ENCODE measurements at places on chromosomes 3 and 15. TPM values are rescaled to one million over a fixed set of nuclear protein-coding genes. Genes with fewer than 3 reads are reported as not detected.

EIF2A gene
- 126 TPM for total RNA-seq

GRIP2 gene
- 0.34 TPM for total RNA-seq

HTR3D gene
- total RNA-seq = not detected

SMCO1 gene
- not detected for total RNA-seq

IL17RB gene
- 8.3 TPM for total RNA-seq

NEK10 gene
- total RNA-seq = 1.2 TPM

- DNase-seq = peak; percentile 12
These were observed 178.8 kb downstream of the NSMCE3 start for GRCh38 chr15:29090617-29091466.

DNA sequence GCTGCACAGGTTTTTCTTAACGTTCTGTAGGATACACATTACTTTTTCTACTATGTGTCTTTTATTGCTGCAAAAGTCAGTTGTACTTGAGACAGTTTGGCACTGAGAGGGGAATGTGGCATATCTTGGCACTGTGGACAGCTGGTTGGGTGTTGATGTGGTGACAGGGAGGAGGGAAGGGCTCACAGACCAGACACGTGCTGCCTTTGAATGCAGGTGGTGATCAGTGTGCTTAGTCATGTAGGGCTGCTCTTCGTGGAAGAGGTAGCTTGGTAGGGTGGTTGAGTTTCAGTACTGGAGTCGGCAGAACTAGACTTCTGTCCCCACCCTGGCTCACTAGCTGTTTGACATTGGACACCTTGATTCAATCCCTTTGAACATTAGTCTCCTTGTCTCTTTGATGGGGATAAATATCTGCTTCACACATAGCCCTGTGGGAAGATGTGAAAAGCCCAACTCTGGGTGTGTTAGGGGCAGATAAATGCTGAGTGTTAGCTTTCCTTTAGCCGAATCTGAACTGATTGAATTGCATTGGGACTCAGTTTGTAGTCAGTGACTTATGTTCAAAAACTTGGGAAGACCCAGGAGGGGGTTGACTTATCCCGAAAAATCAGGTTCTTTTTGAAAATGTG, 108.4 kb downstream of the PTPRG start:
- no peak for DNase-seq

- no peak for DNase-seq
These were observed 231.5 kb downstream of the THRB start for GRCh38 chr3:24263069-24263668.

DNA sequence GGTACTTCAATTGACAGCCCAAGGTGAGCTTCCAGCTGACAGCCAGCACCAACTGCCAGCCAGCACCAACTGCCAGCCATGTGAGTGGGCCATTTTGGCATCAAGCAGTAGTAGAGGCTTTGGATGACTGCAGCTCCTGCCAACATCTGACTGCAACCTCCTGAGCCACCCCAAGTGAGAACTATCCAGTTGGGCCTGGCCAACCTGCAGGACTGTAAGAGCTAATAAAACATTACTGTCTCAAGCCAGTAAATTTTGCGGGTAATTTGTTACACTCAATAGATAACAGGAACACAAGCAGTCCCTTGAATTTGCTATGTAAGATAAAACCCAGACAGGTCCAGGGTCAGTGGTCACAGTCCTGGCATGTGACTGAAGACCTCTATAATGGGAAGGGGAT, 29.7 kb downstream of the EPHB1 start:
- no peak for DNase-seq

DNA sequence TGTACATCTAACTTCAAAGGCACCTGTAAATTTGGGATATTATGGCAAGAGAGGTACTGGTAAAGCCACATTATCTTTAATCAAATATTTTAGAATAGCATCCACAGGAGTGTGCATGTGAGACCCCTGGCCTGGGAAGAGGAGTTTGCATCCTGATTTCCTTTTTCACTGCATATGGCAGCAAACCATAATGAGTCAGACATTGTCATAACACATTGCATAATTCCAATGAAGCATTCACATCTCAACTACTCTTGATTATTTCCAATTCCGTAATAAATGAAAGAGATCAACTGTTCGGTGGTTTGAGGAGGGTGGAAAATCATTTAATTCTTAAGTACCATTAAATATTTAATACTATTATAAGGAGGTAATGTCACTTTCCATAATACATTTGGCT, 215.0 kb downstream of the MECOM start:
- DNase-seq = no peak

GRCh38 chr15:79593119-79593869, 161.2 kb downstream of the MINAR1 start:
- no peak for DNase-seq

DNA sequence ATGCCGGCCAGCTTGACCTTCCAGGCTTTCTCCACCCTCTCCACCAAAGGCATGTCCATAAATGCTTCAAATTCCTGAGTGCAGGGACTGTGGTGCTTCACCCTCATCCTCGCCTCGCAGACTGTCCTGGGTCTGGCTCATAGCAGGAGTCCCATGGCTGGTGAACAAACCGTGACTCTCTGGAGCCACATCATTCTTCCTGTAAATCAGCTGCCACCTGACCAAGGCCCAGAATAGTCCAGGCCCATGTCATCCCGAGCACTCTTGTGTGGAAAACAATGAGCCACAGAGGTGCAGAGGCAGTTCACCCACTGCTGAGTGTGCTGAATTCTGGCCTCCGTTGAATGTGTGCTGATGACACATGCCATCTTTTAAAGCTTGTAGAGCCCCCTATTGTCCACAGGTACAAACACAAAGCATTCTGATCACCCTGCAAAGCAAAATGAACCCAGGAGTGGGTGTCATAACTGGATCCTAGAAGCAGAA, 68.6 kb downstream of the ABHD5 start:
- DNase-seq = no peak

DNA sequence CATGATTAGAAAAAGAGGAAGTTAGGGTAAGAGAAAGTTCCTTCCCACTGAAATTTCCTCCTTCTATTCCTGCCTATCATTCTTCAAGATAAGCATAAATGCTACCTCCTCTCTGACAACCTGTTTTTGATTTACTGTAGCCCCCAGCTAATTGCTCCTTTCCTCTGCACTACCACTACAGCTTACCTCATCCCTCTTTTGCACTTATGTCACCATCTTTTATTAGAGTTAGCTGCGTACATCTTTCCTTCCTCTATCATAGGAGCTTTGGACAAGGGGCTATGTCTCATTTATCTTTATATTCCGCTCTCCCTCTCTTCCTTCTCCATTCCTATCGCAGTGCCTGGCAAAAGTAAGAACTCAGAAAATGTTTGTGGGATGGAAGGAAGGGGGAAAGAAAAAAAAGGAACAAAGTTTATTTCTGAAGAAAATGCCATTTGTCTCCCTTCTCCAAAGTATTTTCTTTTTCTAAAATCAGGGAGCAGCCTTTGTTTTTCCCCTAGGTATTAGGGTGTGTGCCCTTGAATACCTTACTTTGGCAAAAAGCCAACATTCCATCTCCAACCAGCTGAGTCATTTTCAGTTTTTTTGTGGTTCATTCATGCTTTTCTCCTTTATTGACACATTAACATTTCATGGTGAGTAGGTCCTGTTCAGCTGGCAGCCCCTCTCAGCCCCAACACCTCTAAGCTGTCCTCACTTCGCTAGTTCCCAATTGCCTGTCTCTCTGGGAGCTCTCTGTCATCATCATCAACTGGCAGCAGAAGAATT, 87.6 kb upstream of the SOX2 start:
- peak; percentile 2 for DNase-seq

DNA sequence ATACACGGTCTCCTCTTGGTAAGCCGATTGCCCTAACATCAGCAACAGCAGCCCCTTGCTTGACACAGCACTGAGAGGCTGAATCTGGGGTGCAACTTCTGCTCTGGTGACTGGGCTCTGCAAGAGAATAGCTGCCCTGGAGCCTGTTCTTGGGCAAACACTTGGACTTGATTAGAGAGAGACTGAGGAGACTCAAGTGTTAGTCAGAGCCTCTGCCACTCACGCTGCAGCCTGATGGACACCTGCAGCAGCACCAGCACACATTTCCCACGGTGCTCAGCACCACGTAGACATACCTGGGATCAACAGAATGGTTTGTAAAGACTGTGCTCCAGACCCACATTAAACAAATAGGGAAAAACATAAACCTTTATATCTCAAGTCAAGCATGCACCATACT, 35.8 kb upstream of the UMPS start:
- no peak for DNase-seq

DNA sequence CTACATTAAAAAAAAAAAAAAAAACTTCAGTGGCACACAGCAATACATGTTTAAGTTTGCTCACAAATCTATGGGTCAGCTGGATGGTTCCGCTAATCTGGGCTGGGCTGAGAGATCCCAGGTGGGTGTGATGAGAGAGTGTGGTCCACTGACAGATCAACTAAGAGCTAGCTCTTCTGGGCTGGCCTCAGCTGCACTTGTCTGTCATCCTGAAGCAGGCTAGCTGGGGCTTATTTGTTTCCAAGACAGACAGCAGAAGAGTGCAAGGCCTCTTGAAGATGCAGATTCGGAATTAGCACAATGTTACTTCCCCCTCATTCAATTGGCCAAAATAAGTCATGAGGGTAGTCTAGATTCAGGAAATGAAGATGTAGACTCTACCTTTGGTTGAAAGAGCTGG, 56.5 kb downstream of the SIDT1 start:
- DNase-seq = no peak

DNA sequence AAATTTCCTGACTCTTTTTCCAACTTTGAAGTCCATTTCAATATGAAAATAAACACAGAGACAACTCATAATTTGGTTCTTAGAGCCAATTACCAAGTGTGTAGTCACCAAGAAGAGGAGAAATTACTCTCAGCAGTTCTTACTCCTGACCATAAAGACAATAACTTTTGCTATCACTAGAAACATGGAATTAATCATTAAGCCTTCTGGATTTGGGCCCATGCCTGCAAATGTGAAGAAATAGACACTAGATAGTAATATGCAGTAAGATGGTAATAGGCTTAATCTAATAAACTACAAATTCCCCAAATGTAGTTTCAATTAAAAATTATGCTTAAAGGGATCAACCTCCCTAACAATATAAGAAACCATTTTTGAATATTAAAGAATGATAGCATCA, 185.1 kb upstream of the AGTR1 start:
- DNase-seq = no peak

GRCh38 chr3:101854608-101855304, 5.4 kb downstream of the NFKBIZ start:
- no peak for DNase-seq

DNA sequence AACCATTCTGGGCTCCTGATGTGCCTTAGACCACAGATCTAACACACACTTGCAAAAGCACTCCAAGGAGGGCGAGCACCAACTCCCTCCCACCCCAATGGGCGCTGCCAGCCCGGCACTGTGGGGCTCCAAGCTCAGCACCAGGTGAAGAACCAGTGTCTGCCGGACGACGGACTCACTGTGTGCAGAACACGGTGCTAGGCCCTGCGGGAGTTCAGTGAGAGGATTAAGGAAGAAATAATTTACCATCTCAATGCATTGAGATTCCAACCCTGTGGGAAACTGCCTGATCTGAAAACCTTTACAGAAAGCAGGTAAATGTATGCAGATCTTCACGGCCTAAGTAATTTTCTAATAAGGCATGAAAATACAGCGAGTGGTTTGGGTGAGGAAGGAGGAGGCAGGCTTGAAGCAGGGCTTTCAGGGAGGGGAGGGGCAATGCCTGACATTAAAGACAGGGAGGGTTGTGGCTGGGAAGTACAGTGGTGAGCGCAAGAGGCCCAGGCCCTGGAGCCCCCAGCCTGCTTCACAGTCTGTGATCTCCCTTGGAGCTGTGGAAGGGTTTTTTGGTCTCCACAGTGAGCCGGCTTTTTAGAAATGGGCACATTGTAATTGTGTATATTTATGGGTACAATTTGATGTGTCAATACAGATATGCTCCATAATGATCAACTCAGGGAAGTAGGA, 35.6 kb upstream of the CHRNB4 start:
- no peak for DNase-seq

GRCh38 chr15:40366457-40367370, 8.7 kb downstream of the DISP2 start:
- DNase-seq = no peak

DNA sequence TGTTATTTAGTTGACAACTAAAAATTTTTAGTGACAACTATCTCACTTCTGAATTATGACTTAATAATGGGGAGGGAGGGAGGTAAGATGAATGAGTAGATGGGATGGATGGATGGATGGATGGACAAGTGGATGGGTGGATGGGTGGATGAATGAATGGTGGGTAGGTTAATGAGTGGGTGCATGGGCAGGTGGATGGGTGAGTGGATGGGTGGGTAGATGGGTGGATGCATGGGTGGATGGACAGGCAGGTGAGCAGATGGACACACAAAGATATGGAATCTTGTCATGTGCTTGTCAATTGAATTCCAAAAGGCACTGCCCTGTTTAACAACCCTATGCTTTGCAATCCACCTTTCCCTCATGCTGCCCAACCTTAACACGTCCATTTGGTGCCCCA, 41.5 kb downstream of the KLHL25 start:
- no peak for DNase-seq

- peak; percentile 27 for DNase-seq
These were observed 5.3 kb downstream of the TUBGCP4 start for GRCh38 chr15:43376017-43376705.

- DNase-seq = no peak
These were observed 53.0 kb downstream of the LSAMP start for GRCh38 chr3:116392291-116392690.

GRCh38 chr3:140234256-140234655, 299.3 kb downstream of the CLSTN2 start:
- DNase-seq = no peak

GRCh38 chr3:109050591-109051167, 67.3 kb downstream of the MORC1 start:
- peak; percentile 39 for DNase-seq

DNA sequence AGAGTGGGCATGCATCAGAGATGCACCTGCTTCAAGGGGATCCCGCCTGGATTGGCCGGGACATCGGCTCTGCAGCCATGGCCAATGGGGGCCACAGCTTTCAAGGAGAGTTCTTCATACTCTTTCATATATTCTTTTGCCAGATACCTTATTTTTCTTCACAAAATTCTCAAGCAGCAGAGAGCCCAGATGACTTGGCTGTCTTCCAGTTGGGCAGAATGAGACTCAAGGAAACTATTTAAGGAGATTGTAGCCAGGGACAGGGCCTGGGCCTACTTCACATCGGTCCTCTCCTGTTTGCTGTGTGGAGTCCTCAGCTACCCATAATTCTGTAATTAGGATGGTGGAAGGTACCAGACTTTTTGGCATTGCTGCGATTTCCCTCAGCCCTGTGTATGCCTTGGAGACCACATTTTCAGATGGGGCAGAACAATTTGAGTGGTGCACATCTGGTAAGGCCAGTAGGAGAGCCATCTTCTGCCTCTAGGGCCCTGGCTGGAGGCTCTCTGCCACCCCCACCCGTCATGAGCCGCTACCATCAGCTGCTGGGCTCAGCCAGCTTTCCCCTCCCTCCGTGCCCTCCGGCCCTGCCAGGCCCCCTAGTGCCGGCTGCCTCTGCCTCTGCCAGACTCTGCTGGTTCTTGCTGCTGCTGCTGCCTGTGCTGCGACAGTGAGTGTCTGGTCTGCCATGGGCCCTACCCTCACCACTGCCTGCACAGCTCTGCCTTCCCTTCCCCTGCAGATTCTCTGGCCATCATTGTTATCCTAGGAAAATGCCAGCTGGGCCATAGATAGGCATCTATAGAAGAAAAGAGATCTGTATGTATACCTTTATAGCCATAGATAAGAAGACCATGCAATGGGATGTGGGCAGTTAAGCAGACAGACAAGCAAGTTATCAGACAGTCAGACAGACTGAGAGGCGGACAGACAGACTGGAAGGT, 6.7 kb downstream of the PLIN1 start:
- DNase-seq = no peak

Measured in HCT116 (cell line).